HepG2 (cell line): ENCODE measurements at places on chromosomes 7 and 10. TPM values are rescaled to one million over a fixed set of nuclear protein-coding genes. Genes with fewer than 3 reads are reported as not detected.
A peak's percentile ranks its signal among the peaks of the same experiment; 100 is the strongest.

The C10orf62 gene
- polyA plus RNA-seq, result 0.61 and 0.74 TPM in 2 replicates

DNA sequence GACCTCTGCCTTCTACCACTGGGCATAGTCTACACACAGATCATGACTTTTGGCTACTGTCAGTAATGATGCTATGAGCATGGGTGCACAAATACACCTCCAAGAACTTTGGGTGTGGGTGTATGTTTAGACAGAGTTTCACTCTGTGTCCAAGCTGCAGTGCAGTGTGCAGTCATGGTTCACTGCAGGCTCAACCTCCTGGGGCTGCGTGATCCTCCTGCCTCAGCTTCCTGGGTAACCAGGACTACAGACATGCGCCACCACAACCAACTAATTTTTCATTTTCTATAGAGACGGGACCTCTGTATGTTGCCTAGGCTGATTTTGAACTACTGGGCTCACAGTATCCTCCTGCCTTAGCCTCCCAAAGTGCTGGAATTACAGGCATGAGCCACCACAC, 194.4 kb downstream of the NSUN6 start:
- no peak for DNase-seq

DNA sequence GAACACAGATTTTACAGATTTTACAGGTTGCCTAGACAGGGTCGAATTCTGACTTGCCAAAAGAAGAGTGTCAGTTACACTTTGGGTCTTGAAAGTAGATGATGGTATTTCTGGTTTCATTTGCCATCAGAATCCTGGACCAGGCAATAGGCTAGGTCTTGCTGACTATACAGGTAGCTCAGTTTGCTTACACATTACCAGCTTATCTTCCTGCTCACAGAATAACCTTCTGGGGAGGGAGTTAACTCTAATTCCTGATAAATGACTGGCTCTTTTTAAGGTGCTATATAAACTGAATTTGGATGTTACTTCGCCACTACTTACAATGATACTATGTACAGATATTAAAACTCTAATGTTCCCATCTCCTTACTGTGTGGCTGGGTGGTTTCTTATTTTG, 39.8 kb downstream of the GBF1 start:
- no peak for DNase-seq

The TRIM73 gene
- polyA plus RNA-seq, result 1.5 and 3.1 TPM in 2 replicates

The UFSP1 gene
- polyA plus RNA-seq, result 0.65 and 1.3 TPM in 2 replicates

The EBLN1 gene
- not detected in 2 replicates for polyA plus RNA-seq

- DNase-seq, result peak; percentile 81
These were observed 23.8 kb upstream of the IFIT2 start for GRCh38 chr10:89278034-89278535.

- peak; percentile 1 for DNase-seq
These were observed 178.4 kb upstream of the TARP start for GRCh38 chr7:38451840-38452239.

GRCh38 chr7:128352153-128352537, 8.4 kb upstream of the RBM28 start:
- DNase-seq, result peak; percentile 11

The HYCC1 gene
- polyA plus RNA-seq, result 8.1 and 9.5 TPM in 2 replicates

GRCh38 chr7:110007320-110008063, 1083.4 kb upstream of the LRRN3 start:
- DNase-seq, result no peak
